Right hindlimb (tissue), 1 donor: ENCODE measurements at places on chromosomes 1 and 21.

DNA sequence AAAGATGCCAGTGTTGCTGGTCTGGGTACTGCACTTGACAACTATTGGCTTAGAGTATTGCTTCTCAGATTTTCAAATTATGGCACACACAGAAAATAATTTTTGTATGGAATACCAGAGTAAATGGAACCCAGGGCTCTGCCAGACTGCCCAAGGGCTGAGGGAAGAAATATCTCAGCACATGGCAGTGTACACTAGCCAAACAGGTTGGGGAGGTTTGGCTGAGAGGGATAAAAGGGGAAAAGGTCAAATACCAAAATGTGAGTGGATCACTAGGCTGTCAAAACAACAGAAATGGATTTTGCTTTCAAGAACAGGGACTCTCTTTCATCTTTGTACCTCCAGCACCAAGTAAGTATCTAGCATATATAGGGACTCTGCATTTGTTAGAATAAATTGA, 3.0 kb upstream of the RGS8 start:
- DNase-seq, result no peak

- peak; percentile 82 for DNase-seq
Observed at GRCh38 chr1:64039390-64039926, 164.0 kb upstream of the UBE2U start.

DNA sequence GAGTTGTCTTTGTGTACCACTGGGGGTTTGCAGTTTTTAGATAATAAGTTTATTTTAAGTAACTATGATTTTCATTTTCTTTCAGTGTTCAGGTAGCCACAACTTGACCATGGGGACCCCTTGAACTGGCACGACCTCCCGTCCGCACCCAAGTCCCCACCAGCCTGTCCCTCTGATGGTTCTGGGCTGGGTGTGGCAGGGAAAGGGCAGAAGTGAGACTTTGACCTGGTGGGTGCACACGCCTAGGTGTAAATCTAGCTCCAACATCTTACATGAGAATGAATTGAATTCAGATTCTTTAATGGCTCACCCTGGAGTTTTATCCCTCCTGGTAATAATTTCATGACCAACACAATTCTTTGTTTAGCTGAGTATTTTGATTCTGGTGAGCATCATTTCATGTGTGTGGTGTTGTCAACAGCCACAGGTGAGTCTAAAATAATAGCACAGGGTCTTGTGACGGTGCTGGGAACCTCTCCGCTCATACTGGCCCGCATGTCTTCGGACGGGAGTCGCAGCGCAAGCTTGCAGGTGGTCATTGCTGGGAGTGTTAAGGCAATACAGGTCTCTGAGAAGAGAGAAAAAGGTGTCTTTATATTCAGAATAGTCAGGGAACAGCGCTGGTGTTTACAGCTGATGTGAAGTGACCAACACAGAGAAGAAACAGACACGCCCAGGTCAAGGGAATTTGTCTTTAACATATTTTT, 50.8 kb upstream of the POFUT2 start:
- peak; percentile 4 for DNase-seq

- no peak for DNase-seq
Observed at GRCh38 chr1:61387829-61388228, 305.5 kb downstream of the NFIA start.

DNA sequence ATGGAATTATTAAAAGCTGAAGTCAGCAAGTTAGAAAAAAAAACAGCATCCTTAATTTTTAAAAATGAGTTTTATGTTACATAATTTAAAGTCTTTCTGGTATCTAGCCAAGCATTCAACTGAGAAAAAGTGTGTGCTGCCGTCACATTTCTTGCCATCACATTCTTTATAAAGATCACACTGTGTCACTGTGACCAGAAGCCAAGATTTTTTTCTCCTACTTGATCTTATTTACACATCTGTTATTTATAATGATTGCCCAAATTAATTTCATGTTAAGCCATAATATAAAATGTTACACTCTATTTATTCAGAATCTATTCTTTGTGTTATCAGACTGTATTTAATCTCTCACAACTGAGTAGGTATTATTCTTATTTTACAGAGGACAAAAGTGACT, 1603.7 kb downstream of the PLA2G4A start:
- no peak for DNase-seq

GRCh38 chr1:228005511-228006033, 1.2 kb upstream of the WNT3A start:
- peak; percentile 4 for DNase-seq

GRCh38 chr1:59123081-59123681, 173.7 kb upstream of the FGGY start:
- no peak for DNase-seq

GRCh38 chr1:192171123-192171522, 12.9 kb downstream of the RGS18 start:
- no peak for DNase-seq

DNA sequence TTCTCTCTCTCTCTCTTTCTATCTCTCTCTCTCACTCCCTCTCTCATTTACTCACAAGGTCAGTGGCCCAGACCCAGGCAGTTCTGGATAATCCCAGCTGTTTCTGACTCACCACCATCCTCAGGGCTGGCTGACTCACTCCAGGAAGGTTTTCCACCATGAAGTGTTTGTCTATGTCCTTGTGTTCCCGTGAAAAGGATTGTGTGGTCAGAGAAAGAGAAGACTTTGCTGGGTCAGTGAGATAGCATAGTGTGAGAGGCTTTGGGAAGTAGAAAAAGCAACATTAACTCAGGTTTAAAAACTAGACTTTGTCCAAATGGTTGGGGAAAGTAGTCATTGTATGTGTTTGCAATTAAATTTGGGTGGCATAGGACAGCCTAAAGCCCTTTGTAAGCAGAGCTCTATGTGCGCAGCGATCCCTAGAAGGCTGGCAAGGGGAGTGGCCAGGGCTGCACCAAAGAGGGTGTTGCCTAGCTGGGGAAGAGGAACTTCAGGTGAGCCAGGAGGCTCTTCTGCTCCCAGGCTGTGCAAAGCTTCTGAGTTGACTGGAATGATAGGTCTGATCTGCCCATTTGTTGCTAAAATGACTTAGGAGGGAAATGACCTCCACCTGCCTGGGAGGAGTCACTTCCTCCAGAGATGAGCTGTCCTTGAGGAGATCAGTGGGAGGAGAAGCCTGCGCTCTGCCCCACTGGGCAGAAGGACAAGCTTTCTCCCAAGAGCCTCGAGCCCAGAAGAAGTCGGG, 4.9 kb upstream of the CAPN2 start:
- peak; percentile 62 for DNase-seq

DNA sequence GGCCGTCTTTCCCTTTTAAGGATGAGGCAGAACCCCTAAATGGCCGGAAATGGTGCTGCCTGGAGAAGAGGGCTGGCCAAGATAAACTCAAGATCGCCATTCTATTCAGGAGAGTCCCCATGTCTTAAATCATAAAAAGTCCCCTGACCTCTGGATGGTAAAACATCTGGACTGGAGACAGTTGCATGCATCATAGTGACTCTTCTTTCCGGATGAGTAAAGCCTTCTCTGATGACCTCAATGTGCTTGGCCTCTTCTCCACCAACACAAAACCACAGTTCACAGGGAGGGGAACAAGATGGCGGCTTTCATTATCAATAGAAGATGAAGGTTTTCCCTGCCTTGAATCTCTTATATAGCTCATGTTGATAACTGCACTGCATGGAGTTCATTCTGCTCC, 27.5 kb upstream of the H6PD start:
- no peak for DNase-seq

GRCh38 chr1:59936358-59936821, 9.8 kb upstream of the CYP2J2 start:
- no peak for DNase-seq

DNA sequence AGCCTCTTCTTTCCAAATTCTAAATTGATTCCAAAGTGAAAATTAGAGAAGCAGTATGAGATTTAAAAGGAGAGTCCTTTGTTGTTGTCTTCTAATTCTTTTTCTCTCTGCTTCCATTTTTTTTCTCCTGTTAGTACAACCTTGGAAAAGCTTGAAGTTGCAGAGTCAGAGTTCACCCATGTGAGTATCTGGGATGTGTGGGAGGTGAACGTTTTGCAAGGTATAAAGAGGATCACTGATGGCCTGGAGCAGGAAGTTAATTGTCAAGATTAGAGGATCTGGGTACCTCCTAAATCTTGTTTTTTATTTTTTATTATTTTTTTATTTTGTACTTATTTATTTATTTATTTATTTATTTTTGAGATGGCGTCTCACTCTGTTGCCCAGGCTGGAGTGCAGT, 7.7 kb upstream of the PSMD4 start:
- no peak for DNase-seq

DNA sequence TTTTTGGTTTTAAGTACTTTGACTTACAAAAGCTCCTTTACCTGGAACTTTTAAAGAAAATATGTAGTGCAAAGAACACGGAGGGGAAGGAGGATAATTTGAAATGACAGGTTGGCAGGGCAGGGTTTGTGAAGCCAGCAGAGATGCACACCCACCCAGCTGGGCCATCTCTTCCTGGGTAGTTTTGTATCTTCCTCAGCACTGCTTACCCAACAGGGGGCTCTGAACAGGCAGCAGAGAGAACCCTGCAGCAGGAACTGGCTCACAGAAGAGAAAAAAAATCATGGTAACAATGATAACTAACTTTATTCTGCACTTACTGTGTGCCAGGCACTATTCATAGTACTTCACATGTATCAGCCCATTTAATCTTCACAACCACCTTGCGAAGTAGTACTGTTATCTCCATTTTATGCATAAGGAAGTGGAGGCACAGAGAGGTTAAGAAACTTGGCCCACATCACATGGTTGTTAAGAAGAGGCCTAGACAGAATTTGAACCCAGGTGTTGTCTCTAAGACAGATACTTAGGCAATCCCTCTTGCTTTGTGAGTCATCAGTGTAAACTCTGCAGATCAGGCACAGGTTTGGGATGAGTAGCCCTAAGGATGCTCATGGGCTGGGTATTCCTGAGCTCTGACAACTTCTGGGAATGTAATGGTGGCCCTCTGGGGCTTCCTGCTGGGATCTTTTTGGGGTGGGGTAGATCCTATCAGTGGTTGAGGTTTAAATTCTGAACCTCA, 60.8 kb downstream of the ELK4 start:
- no peak for DNase-seq

DNA sequence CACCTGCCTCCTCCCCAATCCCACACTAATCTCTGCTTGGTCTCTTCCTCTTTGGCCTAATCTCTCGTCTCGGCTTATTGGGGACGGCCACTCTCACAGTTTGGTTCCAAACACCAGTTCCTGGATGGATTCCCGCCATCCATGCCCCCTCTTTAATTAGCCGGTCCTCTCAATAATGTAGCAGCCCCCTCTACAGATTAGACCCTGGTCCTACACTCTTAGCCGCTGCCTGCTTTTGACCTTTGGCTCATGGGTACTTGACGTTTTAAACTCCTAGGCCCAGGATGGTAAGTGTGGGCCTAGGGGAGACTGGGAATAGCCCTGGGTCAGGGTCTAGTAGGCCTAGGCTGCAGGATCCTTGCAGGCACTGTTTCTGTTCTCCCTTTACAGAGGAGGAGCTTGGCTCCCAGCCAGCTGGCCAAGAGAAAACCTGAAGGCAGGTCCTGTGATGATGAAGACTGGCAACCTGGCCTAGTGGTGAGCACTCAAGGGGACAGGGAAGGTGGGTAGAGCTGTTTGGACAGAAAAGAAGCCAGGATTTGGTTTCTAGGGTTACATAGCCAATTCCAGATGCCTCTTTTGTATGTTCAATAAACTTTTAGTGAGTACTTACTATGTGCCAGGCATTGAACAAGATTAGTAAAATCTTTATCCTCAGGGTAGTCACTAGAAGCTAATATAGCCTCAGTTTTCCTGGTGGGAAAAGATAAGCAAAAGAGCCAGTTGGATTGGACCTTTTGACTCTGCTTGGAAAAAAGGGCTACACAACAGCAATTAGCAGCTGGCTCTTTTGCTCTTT, 758 bp downstream of the RAD54L start:
- peak; percentile 32 for DNase-seq

DNA sequence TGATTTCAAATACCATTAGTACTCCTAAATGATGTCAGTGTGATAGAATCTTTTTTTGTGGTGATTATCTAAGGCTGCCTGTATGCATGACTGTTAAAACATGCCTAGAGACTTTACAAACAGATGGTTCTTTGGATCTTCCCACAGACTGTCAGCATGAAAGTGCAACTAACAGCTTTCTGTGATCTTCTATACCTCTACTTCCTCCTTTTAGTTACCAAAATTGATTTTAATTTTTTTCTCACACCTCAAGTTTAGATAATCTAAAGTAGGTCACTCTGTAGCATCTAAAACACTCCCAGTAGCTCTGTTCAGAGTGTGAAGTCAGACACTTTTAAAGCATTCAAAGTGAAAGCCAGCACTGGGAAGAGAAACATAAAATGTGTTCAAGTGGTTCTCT, 534.5 kb downstream of the PTPRC start:
- no peak for DNase-seq

- DNase-seq, result no peak
Observed at GRCh38 chr1:43924516-43924915, 9.1 kb upstream of the ARTN start.

DNA sequence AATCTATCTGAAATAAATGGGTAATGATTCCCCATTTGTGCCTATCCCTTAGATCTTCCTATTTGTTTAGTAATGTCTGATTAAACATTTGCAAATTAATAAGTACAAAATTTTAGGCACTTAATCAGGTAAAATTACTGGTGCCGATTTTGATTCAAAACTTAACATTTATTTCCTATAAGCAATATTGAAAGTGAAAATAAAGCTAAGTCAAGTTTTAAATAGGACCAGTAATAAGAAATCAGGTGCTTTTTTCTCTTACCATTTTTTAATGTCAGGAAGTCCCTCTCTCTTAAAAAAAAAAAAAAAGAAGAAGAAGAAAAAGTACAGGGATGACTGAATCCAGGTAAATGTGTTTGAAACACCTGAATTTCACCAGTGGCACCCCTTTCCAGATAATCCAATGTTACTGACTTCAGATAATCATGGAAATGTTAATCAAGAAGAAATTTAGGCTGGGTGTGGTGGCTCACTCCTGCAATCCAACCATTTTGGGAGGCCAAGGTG, 836 bp upstream of the GBP4 start:
- no peak for DNase-seq

DNA sequence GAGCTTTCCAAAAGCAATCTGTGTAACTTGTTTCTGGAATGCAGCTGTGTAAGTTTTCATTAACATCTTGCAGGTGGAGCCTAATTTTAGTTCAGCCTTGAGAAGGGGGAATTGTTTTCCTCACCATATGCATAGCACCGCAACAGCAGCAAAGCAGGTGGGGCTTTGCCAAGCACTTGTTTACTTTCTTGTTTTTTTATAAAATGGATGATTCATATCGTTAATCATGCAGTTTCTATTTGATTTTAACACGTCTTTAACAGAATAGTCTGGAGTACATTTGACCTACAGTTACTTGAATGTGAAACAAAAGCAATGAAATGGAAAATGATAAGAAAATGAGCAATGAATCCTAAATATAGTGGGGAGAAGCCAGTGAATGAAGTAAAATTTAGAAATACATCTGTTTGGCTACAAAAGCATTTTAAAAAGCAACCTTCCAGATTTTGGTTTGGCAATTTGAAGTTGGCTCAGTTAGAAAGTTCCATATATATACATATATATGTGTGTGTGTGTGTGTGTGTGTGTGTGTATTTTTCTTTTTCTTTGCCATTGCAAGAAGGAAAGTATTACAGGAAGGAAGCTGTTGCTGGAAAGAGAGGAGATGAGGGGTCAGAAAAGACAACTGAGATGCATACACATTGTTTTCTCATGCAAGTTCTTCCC, 119.0 kb upstream of the ADGRL2 start:
- DNase-seq, result peak; percentile 52

GRCh38 chr1:159826441-159827101, at the start of gene SLAMF8:
Gene SLAMF8, plus strand, starts transcription at chr1:159826873. Its CDS starts 26 bp downstream, at chr1:159826899.
- DNase-seq, result no peak
